Progenitor cell of endocrine pancreas (in vitro differentiated cells): ENCODE measurements at places on chromosomes 7 and 10. TPM values are rescaled to one million over a fixed set of nuclear protein-coding genes. Genes with fewer than 3 reads are reported as not detected.
A peak's percentile ranks its signal among the peaks of the same experiment; 100 is the strongest.

GRCh38 chr10:32347363-32348022 lies 535 bp upstream of the EPC1 start:
- peak overlapping the region; percentile 98 for H3K27ac ChIP-seq
- no peaks in the 10 kb centered on the region for H3K27me3 ChIP-seq
- no peak for DNase-seq
- peaks cover 43% of the 10 kb centered on the region for H3K4me1 ChIP-seq
- H3K36me3 ChIP-seq: peaks cover 1% of the 10 kb centered on the region
- H3K4me3 ChIP-seq: peak overlapping the region; percentile 82

PSD gene
- total RNA-seq: 8.9 and 10.7 TPM in 2 replicates

GRCh38 chr10:51057925-51058324 lies 16.4 kb upstream of the PRKG1 start:
- DNase-seq: no peak
- no peak overlapping the region for H3K4me3 ChIP-seq
- H3K4me1 ChIP-seq: no peaks in the 10 kb centered on the region
- peaks cover 3% of the 10 kb centered on the region for H3K27me3 ChIP-seq
- H3K36me3 ChIP-seq: no peaks in the 10 kb centered on the region

GTF2IRD2 gene
- total RNA-seq: 36.2 and 37.0 TPM in 2 replicates

DNA sequence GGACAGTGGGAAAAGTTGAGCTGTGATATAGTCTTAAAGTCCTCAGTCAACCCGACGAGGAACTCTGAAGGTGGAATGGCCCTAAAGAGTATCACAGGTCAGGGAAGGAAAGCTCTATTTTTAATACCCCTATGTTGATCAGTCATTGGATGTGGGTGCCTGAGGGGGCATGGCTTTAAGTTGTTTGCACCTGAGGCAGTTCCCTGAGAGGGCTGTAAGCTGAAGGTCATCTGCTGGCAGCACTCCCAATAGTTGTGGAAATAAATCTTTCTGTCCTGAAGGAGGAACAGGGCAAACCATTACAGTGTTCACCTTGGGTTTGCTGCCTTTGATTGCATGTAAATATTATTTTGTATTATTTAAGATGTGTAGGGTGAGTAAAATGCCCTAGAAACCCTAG lies 17.8 kb upstream of the C1GALT1 start:
- H3K36me3 ChIP-seq: no peaks in the 10 kb centered on the region
- peaks cover 14% of the 10 kb centered on the region for H3K4me1 ChIP-seq
- H3K27ac ChIP-seq: no peak overlapping the region
- DNase-seq: no peak
- no peaks in the 10 kb centered on the region for H3K27me3 ChIP-seq

TET1 gene
- 36.2 and 37.3 TPM in 2 replicates for total RNA-seq

CPVL gene
- total RNA-seq: 22.1 and 23.1 TPM in 2 replicates

- no peaks in the 10 kb centered on the region for H3K36me3 ChIP-seq
- no peak for DNase-seq
- peaks cover 13% of the 10 kb centered on the region for H3K4me1 ChIP-seq
- H3K4me3 ChIP-seq: no peak overlapping the region
These were observed 179.2 kb upstream of the SHH start for GRCh38 chr7:155991470-155991869.

DNA sequence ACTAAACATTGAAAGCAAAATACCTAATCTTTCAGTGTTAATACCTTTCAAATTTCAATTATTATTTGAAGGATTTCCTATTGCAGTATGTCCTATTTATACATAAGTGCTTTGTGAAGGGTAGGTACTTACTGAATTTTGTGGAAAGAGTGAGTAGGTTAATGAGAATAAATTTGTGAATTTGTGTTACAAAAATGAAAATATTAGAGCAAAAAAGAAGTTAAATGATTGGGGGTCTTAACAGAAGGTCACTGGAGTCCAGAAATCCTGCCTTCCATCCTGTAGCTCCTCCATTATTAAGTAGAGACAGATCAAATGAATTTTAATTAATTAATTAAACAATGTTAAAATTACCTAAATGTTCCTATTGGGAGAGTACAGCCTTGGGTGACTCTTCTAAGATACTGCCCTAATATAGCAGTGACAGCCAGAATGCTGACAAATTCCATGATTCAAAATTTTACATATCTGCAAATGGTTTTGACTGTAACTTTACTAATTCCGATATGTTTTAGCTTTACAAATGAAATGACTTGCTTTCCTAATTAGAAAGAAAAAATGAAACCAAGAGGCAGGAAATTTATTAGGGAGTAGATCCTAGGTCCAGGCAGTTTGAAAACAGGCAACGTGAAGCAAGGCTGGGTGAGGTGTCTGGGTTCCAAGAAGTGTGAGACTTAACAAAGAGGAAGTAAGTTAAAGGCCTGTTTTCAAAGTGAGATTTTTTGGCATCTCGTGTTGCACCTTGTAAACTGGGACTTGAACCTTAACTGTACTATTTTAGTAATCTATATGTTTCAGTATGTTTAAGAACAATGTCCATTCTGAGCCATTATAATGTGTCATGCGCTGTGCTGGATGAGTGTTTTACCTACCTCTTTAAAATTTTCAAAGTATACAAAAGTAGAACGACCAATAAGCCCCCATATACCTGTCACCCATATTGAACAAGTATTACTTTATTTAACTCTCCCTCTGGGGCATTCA lies 1.5 kb downstream of the PIK3CG start:
- H3K27ac ChIP-seq: no peak overlapping the region
- H3K4me3 ChIP-seq: no peak overlapping the region
- no peaks in the 10 kb centered on the region for H3K4me1 ChIP-seq
- no peak for DNase-seq
- H3K36me3 ChIP-seq: no peaks in the 10 kb centered on the region

- H3K36me3 ChIP-seq: peaks cover 9% of the 10 kb centered on the region
- H3K4me3 ChIP-seq: no peak overlapping the region
- peaks cover 51% of the 10 kb centered on the region for H3K4me1 ChIP-seq
These were observed 36.4 kb downstream of the VCL start for GRCh38 chr10:74034301-74034700.

- DNase-seq: no peak
- H3K4me3 ChIP-seq: no peak overlapping the region
- no peak overlapping the region for H3K27ac ChIP-seq
- H3K27me3 ChIP-seq: no peaks in the 10 kb centered on the region
These were observed 50.4 kb downstream of the MGAM2 start for GRCh38 chr7:142161921-142162320.

DNA sequence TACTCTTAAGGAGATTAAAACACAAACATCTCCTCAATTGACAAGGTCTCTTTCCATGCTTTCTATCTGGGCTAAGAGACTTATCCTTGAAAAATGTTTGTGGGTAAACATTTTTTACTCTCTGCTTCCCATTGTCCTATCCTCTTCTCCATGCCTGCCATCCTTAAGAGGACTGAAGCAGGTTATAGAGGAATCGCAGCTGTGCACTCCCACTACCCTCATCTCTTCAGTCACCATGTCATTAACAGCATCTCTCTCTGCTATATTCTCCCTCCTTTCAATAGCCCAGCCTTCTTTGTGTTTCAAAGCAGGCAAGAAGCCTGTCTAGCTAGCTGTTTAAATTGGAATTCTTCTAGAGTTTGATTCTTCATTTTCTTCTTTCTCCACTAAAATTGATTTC lies 22.6 kb downstream of the COL1A2 start:
- H3K4me3 ChIP-seq: no peak overlapping the region
- peaks cover 2% of the 10 kb centered on the region for H3K4me1 ChIP-seq
- no peak overlapping the region for H3K27ac ChIP-seq
- H3K36me3 ChIP-seq: no peaks in the 10 kb centered on the region
- H3K27me3 ChIP-seq: no peaks in the 10 kb centered on the region
- DNase-seq: no peak

GRM3 gene
- 0.98 and 1.4 TPM in 2 replicates for total RNA-seq

GRCh38 chr10:109650228-109650627 lies 273.1 kb downstream of the XPNPEP1 start:
- no peak overlapping the region for H3K27ac ChIP-seq
- H3K27me3 ChIP-seq: no peaks in the 10 kb centered on the region
- no peak for DNase-seq
- no peaks in the 10 kb centered on the region for H3K4me1 ChIP-seq
- no peaks in the 10 kb centered on the region for H3K36me3 ChIP-seq

SLC12A9 gene
- 57.9 and 62.6 TPM in 2 replicates for total RNA-seq

GRCh38 chr7:69208848-69209247 lies 389.4 kb upstream of the AUTS2 start:
- H3K36me3 ChIP-seq: no peaks in the 10 kb centered on the region
- no peak for DNase-seq
- no peak overlapping the region for H3K27ac ChIP-seq

DNA sequence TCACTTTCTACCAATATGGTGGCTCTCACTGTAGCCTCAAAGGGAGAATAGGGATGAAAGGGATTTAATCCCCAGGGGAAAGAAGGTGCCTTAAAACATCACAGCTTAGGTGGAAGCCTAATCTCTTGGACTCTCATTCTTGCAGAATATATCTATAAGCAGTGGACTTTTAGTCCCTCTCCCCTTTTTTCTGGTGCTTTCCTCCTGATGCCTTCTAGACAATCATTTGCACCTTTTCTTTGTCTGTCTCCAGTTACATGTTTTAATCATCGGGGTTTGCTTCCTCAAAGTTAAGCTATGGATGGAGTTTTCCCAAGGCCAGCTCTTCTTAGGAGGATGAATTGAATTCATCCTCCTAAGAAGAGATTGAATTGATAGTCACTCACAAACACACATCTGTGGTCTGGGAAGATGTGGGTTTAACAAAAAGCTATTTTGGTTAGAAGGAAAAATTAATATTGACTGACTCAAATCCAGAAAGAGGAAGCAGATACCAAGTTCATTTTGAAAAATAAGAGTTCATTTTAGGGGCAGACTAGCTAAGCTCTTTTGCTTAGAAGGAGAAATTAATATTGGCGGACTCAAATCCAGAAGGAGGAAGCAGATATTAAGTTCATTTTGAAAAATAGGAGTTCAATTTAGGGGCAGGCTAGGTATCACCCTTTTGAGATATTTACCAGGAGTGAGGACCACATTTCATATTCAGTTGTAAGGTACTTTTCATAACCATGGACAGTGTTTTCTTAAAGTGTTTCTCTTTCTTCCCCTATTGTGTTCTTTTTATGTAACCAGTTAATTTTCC lies 35.2 kb upstream of the PLEKHS1 start:
- peaks cover 17% of the 10 kb centered on the region for H3K4me1 ChIP-seq
- DNase-seq: no peak
- H3K36me3 ChIP-seq: peaks cover 29% of the 10 kb centered on the region
- H3K4me3 ChIP-seq: no peak overlapping the region
- no peak overlapping the region for H3K27ac ChIP-seq
- H3K27me3 ChIP-seq: no peaks in the 10 kb centered on the region

LIPK gene
- not detected in 2 replicates for total RNA-seq

GRCh38 chr10:14322526-14323188 lies 8.1 kb downstream of the FRMD4A start:
- H3K4me1 ChIP-seq: no peaks in the 10 kb centered on the region
- DNase-seq: no peak
- H3K27me3 ChIP-seq: peaks cover 20% of the 10 kb centered on the region
- H3K27ac ChIP-seq: no peak overlapping the region
- no peak overlapping the region for H3K4me3 ChIP-seq

- no peak overlapping the region for H3K4me3 ChIP-seq
- no peak overlapping the region for H3K27ac ChIP-seq
- peaks cover 8% of the 10 kb centered on the region for H3K4me1 ChIP-seq
- DNase-seq: no peak
These were observed 388.2 kb upstream of the AKR1E2 start for GRCh38 chr10:4437791-4438190.

SLC29A3 gene
- 13.3 and 13.7 TPM in 2 replicates for total RNA-seq

GRCh38 chr7:66140924-66141323 lies 26.3 kb downstream of the CRCP start:
- H3K36me3 ChIP-seq: peaks cover 31% of the 10 kb centered on the region
- H3K4me3 ChIP-seq: no peak overlapping the region
- peak; percentile 16 for DNase-seq
- H3K4me1 ChIP-seq: peaks cover 27% of the 10 kb centered on the region
- H3K27me3 ChIP-seq: no peaks in the 10 kb centered on the region

SCART1 gene
- 1.7 and 3.0 TPM in 2 replicates for total RNA-seq

ANKRD2 gene
- total RNA-seq: not detected in 2 replicates

GRCh38 chr10:89302625-89303024 lies 779 bp downstream of the IFIT2 start:
- H3K27ac ChIP-seq: no peak overlapping the region
- H3K27me3 ChIP-seq: peaks cover 12% of the 10 kb centered on the region
- H3K36me3 ChIP-seq: no peaks in the 10 kb centered on the region

GFRA1 gene
- 8.7 and 14.6 TPM in 2 replicates for total RNA-seq

DNA sequence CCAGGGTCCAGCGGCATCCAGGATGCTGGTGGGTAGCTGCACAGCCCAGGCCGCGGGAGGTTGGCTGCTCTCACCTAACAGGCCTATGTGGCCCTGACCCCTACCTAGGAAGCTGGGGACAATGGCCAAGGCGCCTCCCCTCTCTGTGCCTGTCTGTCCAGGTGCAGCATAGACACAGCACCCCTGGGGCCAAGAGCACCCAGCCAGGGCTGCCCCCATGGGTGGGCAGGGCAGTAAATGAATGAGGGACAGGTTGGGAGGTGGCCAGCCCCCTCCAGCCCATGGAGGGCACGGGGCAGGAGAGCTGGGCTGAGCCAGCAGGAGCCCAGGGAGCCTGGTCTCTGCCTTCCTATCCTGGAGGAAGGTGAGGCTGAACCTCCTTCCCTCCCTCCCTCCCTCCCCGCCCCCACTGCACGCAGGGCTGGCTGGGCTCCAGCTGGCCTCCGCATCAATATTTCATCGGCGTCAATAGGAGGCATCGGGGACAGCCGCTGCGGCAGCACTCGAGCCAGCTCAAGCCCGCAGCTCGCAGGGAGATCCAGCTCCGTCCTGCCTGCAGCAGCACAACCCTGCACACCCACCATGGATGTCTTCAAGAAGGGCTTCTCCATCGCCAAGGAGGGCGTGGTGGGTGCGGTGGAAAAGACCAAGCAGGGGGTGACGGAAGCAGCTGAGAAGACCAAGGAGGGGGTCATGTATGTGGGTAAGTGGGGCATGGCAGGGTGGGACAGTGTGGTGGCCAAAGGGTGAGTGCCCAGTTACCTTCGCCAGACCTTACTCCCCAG lies at the start of gene SNCG:
Gene SNCG (plus strand): TSS at position 484 of the 785 bp plus-strand sequence. CDS start 99 bp downstream, at position 583.
- peaks cover 32% of the 10 kb centered on the region for H3K4me1 ChIP-seq
- DNase-seq: no peak
- peak within 1 kb of the TSS; percentile 51 for H3K4me3 ChIP-seq
- H3K27me3 ChIP-seq: no peaks in the 10 kb centered on the region
- no peaks in the 10 kb centered on the region for H3K36me3 ChIP-seq

SPDYE1 gene
- total RNA-seq: not detected in 2 replicates

GNAT3 gene
- total RNA-seq: not detected in 2 replicates

DNA sequence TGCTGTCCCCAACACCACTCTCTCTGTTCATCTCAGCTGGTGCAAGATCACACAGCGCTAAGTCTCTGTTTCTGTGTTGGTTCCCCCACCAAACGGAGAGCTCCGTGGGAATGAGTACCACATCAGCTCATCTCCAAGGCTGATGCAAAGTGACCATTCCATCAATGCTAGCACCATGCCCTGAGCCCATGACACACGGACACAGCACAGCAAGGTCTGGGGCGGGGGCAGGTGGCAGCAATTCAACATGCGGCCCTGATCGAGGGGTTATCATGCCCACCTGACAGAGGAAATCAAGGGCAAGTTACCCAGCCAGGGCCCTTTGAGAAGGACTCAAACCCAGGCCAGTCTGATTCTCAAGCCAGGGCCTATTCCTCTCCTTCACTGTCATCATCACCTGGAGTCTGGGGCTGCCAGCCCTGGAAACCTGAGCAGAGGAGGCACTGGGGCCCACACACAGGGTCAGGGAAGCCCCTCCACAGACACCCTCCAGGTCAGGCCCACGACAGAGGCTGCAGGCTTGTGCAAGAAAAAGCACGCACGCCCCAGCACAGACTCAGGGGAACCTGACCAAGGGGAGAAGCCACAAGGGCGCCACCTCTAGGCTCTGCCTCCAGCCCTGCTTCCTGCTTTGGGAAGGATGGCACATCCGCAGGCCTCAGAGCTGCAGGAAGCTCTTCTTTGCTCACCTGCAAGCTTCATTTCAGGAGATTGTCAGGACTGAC lies 74.8 kb downstream of the GRID1 start:
- peaks cover 20% of the 10 kb centered on the region for H3K27me3 ChIP-seq
- no peaks in the 10 kb centered on the region for H3K36me3 ChIP-seq
- DNase-seq: no peak
- no peak overlapping the region for H3K4me3 ChIP-seq
- H3K27ac ChIP-seq: no peak overlapping the region

OPN4 gene
- total RNA-seq: not detected in 2 replicates

CACNA2D1 gene
- total RNA-seq: 25.1 and 27.4 TPM in 2 replicates
